ENCODE measurements at places on chromosomes 6 and 20. TPM values are rescaled to one million over a fixed set of nuclear protein-coding genes. Genes with fewer than 3 reads are reported as not detected.

DNA sequence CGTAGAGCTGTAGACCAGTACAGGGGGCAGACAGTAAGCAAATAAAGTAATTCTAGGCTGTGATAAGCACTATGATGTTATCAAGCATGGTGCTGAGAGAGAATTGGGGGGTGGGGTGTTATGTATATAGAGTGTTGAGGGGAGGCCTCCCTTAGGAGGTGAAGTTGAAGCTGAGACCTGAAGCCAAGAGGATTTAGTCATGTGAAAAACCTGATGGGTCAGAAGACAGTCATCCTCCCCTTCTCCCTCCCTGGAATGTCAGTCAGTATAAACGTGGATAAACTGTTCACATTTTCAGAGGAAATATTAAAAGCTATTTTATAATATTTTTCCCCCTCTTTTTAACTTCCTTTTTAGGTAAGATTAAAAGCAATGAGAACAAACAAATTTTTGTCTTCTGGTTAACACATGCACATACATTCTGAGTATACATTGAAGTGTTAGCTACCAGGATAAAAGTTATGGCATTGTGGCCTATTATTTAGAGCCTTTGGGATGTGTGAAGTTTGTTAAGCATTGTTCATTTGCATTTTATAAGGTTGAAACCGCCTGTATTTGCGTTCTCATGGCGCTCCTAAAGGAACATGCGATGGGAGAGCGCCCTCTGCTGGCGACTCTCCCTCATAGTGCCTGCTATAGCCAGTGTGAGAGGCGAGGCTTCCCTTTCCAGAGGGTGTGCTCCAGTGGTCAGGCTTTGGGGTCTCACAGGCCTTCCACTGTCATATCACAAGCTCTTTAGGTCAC lies 35.4 kb upstream of the MAPK13 start:
- DNase-seq: peak; percentile 85

DNA sequence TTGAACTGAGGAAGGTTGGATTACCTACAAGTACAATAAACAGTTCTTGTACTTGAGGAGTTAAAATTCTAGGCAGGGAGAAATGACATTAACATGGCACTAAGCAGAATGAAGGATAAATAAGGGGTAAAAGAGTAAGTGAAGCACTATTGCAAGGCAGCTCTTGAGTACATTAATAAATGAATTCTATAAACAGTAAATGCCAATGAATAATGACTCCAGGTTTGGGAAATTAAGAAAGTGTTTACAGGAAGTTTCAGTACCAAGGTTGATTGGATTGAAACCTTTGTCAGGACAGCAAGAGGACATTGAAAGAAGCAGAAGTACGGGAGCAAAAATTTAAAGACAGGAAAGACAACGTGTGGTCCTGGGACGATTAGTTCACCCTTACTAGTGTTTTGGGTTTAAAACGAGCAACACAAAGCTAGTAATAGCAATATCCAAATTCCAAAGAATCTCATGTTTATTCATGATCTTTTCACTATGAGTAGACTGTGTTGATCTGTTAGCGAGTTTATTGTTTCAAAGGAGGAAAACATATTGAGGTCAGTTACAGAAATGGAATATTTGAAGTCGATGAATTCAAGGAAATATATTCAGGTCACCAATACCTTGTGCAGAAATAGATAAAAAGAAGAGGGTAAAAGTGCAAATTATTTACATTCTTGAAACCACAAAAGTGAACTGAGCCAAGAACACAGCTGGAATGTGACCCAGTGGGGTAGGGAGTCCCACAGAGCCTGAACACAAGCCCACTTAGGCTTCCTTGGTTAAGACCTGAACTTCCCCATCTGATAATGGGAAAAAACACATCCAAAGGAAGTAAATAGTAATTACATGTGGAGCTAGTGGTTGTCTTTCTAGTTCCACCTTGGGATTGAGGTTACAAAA lies 80.8 kb downstream of the MKKS start:
- DNase-seq: no peak

The PTGIS gene
- total RNA-seq: 160 TPM

DNA sequence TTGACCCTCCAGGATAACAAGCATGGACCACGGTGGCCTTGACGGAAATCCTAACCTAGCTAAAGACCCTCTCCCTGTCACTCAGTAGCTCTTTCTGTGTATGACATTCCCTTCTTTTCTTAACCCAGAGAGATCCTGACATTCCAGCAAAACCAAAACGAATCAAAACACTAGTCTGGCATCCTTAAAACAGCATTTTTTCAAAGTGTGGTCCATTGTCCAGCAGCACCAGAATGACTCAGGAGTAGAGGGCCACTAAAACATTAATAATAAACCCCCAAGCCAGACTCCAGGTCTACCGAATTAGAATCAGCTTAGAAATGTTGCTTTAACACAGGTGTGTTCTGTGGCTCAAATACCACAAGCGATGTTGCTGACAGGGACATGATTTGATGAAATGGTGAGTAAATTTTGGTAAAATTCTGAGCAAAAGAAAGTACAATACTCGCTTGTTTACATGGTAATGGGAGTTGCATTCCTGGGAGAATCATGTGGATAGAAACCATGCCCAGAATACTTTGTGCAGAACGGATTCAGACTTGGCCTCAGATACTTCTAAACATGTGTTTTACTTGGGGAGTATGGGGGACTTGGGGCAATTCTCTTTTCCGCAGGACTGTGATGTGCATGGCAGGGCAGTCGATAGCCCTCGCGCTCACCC lies 174.2 kb upstream of the KCNG1 start:
- DNase-seq: no peak

DNA sequence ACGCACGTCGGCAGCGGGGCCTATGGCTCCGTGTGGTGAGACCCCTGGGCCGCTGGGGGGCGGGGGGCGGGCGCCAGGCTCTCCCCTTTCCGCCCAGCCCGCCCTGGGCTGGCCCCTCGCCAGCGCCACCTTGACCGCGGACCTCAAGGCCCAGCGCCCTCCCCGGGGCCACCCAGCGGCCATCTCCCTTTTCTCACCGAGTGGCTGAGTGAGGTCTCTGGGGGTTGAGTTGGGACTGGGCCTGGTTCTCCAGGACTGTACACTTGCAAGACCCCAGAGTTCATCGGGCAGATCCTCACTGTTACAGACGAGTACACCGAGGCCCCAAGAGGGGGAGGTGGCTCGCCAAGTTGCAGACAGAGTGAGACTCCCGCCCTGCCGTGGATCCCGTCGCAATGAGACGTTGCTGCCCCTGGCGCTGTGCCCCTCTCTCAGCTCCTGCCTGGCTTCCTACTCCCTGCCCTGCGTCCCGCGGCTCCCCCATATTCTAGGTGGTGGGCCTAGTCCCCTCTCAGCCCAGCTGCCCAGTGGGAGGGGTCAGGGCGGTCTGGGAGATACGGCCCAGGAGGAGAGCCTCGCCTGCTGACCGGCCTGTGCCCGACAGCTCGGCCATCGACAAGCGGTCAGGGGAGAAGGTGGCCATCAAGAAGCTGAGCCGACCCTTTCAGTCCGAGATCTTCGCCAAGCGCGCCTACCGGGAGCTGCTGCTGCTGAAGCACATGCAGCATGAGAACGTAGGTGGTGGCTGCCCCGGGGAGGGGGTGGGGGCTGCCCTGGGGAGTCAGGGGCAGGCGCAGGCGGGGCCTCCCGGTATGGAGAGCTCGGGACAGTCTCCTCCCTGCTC lies 576 bp downstream of the MAPK13 start:
- peak; percentile 56 for DNase-seq

DNA sequence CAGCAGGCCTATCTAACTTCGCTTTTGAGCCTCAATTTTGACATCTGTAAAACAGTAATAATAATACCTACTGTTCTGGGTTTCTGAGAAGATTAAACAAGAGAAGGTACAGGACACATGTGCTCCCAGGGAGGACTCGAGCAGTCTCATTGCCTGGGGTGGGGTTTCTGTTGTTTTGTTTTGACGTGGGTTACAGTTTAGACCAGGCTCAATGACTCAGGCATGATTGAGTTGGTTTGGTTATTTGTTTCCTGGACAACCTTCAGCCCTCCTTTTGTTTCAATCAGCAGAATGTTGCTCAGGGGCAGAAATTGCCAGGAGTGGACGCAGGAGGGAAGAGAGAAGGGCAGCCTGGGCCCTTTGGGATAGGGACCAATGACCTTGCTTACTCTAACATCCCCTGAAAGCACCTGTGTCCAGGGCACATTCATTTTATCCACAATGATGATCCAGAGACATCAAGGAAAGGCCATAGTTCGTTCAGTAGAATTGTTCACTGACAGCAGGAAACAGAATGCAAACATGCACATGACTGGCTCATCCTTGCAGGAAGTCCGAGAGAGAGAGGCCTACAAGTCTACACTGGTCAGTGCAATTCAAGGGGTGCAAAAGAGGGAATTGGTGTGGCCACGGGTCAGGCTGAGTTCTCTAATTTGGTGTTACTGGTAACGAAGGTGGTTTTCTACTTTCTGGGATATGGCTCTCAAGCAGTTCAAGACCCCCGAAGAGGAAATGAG lies 74.5 kb upstream of the MRPS10 start:
- DNase-seq: no peak

DNA sequence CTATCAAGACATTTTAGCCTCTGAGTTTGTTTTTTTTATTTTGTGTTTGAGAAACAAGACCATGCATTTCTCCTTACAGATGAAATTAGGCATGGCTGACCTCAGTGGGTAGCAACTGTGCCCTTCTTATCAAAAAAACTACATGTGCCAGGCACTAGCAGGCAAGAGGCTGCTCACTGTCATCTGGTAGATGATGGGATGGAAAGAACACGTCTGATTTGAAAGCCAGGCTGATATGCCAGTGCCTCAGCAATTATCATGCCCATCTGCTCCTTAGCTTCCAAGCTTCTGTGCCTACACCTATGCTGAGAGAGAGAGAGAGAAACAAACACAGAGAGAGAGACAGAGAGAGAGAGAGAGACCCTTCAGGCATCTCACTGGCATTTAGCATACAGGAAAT lies 149.9 kb downstream of the C6orf118 start:
- no peak for DNase-seq

The IL17F gene
- not detected for total RNA-seq

DNA sequence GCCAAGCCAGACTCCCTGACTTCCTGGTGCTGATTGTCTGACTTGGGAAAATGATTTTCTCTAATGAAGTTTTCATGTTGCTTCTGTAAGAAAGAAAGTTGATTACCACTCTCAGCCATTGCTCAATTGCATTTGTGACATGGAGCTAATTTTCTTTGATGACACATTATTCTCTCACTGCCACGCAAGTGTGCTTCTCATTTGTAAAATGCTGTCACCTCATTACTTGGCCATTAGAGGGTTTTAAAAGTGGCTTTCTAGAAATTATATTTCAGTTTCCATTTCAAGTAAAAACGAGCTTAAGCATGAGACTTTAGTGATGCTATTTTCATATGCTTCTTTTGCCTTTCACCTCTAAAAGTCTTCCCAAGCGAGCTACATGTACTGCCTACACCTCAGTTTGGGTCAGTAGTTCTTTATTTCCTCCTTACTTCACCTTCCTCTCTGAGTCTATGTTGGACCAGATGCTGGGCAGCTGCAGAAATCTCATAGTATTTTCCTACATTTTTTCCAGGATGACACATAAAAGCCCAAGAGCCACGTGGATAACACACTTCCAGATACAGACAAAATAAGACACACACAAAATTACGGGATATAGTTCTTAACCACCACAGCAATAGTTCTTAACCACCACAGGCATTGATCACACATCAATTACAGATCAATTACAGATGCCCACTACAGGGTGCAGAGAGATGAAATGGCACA lies 6.3 kb upstream of the FAM210B start:
- no peak for DNase-seq

DNA sequence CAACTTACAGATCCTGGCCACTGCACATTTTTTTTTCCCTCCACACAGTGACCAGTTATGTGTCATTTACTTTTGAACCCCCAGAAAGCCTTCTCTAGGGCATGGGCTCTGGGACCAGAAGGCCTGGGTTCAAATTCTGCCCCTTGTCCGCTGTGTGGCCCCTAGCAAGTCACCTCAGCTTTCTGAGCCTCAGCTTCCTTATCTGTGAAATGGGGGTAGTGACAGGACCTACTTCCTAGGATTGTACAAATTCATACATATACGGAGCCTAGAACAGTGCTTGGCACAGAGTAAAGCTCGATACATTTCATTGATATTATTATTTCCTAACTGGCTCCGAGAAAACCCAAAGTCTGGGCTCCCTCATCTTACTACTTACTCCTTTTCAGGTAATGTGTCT lies 1.6 kb downstream of the BPI start:
- DNase-seq: no peak
